ENCODE measurements at places on chromosomes 2 and 18.
A peak's percentile ranks its signal among the peaks of the same experiment; 100 is the strongest.

DNA sequence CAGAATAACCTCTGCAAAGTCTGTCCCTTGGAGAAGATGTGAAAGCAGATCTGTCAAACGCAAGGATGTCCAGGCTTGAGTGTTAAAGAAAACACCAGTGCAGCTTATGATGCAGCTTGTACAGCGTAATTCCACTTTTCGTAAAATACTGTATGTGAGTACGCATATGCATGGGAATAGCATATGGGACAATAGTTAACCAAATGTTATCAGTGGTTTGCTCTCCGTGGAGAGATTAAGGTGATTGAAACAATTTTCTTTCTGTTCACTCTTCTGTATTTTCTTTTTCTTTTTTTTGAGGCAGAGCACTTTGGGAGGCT lies 27.2 kb downstream of the ATOH8 start:
- no peak overlapping the region for H3K27ac ChIP-seq
- H3K36me3 ChIP-seq, result no peaks in the 10 kb centered on the region
- no peak for DNase-seq
- 0 out of 2 replicates have a peak, but pooled peaks cover 3% of the 10 kb centered on the region for H3K4me1 ChIP-seq
- H3K4me3 ChIP-seq, result no peak overlapping the region

GRCh38 chr2:15800495-15801329 lies 139.6 kb upstream of the MYCN start:
- H3K4me3 ChIP-seq, result no peak overlapping the region
- H3K36me3 ChIP-seq, result no peaks in the 10 kb centered on the region
- DNase-seq, result no peak

DNA sequence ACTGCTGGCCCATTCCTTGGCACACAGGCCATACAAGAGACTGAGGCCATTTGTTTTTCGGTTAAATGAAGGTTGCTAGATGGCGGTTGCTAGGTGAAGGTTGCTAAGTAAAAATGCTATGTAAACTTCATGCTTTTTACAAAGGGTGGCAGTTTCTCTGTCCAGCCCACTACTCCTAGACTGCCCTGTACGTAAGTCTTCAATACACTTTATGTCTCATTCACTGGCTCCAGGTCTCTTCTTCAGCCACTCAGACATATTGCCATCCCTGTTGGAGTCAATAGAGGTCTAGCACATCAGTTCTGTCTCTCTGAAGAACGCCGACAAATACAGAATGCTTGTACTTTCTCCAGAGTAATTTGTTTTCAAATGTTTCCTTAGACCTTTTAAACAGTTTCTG lies 370.9 kb upstream of the RND3 start:
- no peaks in the 10 kb centered on the region for H3K27me3 ChIP-seq
- no peak overlapping the region for H3K27ac ChIP-seq
- no peaks in the 10 kb centered on the region for H3K4me1 ChIP-seq
- DNase-seq, result no peak
- no peak overlapping the region for H3K4me3 ChIP-seq

GRCh38 chr18:21327101-21327500 lies 85.1 kb downstream of the GREB1L start:
- no peak overlapping the region for H3K4me3 ChIP-seq
- DNase-seq, result no peak
- H3K27ac ChIP-seq, result no peak overlapping the region
- peaks cover 7% of the 10 kb centered on the region for H3K4me1 ChIP-seq
- no peaks in the 10 kb centered on the region for H3K36me3 ChIP-seq

DNA sequence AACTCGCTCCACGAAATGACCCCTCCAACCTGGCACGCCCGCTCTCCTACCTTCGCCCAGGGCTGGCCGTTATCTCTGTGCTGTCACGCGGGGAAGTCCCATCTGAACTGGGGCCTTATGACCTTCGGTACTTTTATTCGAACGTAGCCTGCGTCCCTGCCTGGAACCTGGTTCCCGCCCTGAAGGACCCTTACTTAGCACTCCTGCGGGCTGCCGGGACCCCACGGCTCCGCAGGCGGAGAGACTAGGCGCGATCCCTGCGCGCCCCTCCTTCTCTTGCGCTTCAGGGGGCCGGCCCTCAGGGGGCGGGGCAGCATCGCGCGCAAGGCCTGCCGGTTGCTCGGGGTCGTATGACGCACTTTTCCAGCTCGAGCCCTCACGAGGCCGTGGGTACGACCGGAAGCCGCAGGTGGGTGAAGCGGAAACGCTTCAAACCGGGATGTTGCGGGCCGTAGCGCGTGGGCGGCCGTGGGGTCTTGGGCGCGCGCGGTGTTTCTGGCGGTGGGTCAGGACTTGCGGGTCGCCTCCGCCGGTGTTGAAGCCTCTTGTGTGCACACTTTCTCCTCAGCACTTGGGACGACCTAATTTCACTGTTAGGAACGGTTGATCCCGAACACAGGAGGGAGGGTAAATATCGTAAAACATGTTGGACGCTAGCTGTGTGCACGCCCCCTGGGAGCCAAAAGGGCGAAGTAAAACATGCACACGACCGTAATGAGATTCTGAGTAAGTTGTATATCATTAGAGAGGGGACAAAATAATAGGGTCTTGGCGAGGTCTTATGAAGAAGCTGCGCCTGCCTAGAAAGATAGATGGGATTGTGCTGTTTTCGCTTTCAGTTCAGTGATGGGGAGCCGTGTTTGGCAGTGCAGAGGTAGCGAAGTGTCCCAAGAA lies at the start of the genes LIPT1 and TSGA10:
TSS of gene LIPT1 (plus strand) at position 325 of the 894 bp plus-strand sequence. CDS start 6,991 bp downstream, outside the sequence.
TSS of gene TSGA10 (minus strand) at position 300 of the 894 bp plus-strand sequence. CDS start 45,503 bp downstream, outside the sequence.
- peak; percentile 55 for DNase-seq
- H3K4me3 ChIP-seq, result peak within 1 kb of the TSS; percentile 93
- 0 out of 2 replicates have a peak, but pooled peaks cover 5% of the 10 kb centered on the region for H3K36me3 ChIP-seq
- H3K27me3 ChIP-seq, result no peaks in the 10 kb centered on the region

DNA sequence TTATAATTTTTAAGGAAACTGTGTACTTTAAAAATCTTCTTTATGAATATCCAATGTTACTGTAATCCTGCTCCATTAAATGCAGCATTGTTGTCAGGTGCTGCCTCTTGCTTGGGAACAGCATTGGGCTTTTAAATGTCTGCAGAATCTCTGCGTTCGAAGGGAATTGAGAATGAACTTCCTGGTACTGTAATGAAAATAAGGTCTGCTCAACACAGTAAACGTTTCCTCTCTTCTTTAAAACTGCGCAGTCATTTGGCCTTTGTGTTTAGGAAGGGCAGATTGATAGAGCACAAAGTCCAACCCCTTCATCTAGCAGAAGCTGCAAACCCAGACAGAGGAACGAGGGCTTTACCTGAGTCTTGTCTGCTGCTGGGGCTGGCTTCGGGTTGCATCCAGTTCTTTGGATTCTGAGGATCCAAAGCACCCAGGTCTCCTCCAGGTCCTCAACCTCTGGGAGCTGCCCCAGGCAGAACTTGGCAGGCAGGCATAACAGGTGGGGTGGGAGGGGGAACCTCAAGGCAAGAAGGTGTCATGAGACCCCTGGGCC lies 104.5 kb downstream of the UGGT1 start:
- no peaks in the 10 kb centered on the region for H3K4me1 ChIP-seq
- H3K27ac ChIP-seq, result no peak overlapping the region
- H3K4me3 ChIP-seq, result no peak overlapping the region
- no peaks in the 10 kb centered on the region for H3K27me3 ChIP-seq
- peaks cover 3% of the 10 kb centered on the region for H3K36me3 ChIP-seq
- no peak for DNase-seq

All from Panc1 (cell line).